ENCODE measurements at places on chromosomes 3 and 15.
A peak's percentile ranks its signal among the peaks of the same experiment; 100 is the strongest.

GRCh38 chr15:95194746-95195145 is 963.4 kb downstream of the MCTP2 start:
- no peak for DNase-seq

GRCh38 chr3:120451272-120451761 is 525 bp upstream of the FSTL1 start:
- DNase-seq, result no peak

DNA sequence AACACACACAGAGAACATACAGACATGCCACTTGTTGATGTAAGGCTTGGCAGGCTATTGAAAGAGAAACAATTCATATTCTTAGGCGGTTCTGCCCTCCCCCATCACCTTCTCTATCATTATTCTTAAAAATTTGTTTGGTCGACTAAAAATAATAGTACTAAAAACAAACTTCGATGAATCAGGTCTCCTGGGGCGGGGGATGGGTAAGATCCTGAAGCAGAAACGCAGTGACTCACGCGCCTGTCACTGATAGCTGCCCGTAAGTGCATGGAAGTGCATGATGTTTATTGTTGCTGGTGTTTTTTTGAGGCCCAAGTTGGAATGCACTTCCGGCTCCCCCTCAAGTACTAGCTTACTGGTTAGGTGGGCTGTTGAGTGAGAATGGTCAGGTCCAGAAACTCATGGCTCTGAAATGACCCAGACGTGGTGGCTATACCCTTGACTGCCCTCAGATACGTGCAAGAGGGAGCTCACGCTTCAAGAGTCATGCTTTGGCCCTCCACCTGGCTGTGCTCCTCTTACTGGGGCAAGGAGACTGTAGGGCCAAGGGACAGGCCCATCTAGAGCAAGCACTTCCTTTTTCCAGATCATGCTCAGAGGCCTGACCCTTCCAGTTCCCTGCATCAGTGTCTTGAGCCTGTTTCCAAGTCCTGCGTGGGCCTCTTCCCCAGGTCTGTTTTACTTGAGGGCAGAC is 10.9 kb downstream of the SMAD3 start:
- DNase-seq, result peak; percentile 72

DNA sequence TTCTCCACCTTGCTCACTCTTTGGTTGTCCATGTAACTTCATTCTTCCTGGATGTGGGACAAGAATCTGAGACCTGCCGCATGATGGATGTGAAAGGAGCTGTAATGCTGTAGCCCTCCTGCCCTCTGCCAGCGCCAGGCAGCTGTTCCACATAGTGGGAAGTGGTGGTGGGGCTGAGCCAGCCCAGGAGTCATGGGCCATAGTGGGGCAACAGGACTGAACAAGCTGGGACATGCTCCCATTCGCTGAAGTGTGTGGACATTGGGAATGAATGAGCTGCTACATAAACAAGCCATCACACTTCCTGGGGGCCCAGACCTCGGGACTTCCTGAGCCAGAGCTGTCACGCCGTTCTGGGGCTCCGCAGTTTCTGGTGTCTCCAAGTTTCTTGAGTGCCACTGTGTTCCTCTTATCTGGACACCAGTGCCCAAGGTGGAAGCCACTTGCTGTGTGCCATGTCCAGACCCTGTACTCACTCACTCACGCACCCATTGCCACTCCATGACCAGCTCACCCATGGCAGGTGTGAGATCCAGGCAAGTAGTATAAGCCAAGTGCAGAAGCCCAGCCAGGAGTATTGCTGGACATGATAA is 624.3 kb upstream of the EPHA6 start:
- no peak for DNase-seq

DNA sequence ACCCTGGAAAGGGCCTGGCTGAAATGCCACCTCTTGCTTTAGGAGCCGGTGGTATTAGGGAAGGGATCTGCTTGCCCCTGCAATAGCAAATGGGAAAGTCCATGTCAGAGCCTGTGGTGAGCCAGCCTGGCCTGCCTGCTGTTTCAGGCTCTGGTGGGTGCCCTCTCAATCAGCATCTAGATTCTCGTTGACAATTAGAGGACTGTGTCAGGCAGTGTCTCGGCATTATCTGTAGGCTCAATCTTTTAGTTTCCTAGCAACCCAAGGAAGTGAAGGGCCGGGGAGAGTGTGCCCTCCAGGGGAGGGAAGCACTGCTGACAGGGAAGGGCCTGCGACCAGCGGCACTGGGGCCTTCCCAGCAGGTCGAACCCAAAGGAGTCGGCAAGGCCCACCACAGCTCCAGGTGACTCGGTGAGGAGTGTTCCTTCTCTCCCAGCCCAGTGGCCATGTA is 42.1 kb downstream of the TLE3 start:
- DNase-seq, result no peak

DNA sequence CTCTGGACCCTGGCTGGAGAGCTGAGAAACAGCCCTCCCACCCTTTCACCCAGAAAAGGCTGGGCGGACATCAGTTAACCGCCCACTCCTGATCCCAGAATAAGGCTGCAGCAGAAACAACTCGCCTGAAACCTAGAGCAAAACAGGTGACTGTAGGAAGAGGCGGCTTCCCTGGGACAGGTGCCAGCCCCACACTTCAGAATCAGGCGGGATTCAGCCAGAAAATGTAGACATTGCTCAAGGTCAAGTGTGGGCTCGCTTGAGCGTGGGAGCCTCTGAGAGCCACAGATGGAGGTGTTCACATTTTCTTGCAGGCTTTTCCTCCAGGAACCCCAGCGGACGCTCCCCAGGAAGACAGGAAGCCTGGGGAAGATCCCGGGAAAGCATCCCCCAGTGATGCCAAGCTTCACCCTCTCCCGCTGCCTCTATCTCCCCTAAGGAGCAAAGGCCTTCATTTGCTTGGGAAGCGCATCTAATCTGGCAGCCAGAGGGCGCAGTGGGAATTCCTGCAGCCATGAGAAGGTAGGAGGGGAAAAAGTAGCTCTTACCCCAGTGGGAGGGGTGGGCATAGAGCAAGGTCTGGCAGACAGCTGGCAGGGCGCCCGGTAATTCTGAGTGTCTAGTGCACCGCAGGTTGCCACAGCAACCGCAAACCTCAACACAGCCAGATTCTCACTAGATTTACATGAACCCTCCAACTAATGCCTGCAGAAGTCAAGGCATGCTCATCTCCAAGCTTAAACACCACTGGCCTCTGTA is 77.7 kb downstream of the OCA2 start:
- no peak for DNase-seq

All from activated naive CD4-positive, alpha-beta T cell treated with Interleukin-2 at 50 U/mL for 16 hours (primary cell).